ENCODE measurements at places on chromosomes 3 and 15.

- no peak for DNase-seq
Observed at GRCh38 chr3:184498986-184499606, 62.5 kb upstream of the EPHB3 start.

- DNase-seq: no peak
Observed at GRCh38 chr15:82871358-82871757, 61.9 kb downstream of the WHAMM start.

GRCh38 chr3:4782095-4782494 lies 197.1 kb upstream of the BHLHE40 start:
- no peak for DNase-seq

DNA sequence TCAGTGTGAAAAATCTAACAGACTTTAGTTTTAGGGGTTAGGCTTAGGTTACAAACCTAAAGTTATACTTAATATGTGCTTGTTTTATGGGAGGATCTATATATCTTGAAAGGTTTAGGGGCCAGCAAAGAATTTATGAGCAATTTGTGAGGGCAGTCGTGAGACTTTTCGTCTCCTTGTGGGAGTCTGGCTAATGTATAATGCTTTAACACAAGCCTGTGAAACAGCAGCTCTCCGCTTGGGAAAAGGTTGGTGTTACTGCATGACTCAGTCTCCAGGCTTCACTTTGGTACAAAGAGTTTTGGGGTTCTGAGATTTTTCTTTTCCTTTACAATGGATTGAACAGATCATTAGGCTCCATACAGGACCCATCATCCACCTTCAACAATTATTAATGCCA lies 79.0 kb upstream of the MFGE8 start:
- no peak for DNase-seq

- no peak for DNase-seq
Observed at GRCh38 chr15:100131321-100132224, 210.2 kb downstream of the ADAMTS17 start.

- no peak for DNase-seq
Observed at GRCh38 chr3:117035745-117036144, 326.2 kb downstream of the TUSC7 start.

DNA sequence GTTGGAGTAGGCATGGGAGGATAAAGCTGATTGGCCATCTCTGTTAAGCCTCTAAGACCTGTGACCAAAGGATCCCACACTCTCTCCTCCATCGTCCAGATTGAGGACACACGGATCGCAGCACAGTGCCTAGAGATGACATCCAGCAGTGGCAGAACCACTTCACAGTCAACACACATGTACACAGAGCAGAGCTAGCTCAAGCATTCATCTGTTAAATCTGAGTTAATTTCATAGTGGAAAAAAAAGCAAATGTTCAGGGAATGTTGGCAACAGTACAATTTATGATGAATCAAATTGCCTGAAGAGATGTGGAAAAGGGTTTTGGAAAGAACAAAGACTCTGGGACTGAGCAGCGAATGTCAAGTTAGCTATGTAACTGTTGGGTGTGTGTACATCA lies 108.1 kb upstream of the PLAAT1 start:
- DNase-seq: no peak

DNA sequence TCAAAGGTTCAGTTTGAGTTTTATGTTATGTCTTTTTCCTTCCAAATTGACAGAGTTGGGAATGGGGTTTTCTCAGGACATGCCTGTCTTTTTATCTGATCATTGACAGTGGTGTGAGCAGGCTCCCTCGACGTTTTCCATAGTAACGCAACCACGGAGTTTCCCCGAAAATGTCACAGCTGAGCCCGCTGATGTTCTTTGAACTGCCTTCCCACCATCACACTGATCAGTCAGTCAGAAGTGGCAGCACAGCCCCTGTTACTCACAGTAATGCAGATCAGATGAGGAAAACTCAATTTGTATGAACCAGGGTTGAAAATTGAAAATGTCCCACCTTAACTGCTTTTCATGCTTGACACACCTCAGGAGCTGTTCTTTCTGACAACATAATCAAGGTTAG lies 210.4 kb downstream of the NECTIN3 start:
- no peak for DNase-seq

DNA sequence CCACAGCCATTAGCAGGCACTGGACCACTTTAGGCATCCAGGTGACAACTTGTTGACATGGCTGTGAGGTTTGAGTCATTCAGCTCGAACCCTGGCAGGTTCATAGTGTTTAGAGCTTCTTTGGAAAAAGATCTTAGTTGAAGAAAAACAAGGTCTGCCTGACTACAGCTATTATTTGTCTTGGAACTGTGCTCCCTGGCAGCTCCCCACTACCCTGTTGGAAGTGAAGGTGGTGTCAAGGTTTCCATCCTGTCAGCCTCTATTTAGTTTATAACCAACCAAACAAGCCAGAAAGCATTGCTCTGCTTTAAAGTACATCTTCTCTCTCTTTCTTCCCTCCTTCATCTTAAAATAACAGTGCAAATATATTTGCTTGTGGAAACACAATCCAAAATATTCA lies 56.8 kb downstream of the KAT2B start:
- DNase-seq: no peak

- DNase-seq: no peak
Observed at GRCh38 chr15:92244703-92245102, 149.0 kb upstream of the ST8SIA2 start.

DNA sequence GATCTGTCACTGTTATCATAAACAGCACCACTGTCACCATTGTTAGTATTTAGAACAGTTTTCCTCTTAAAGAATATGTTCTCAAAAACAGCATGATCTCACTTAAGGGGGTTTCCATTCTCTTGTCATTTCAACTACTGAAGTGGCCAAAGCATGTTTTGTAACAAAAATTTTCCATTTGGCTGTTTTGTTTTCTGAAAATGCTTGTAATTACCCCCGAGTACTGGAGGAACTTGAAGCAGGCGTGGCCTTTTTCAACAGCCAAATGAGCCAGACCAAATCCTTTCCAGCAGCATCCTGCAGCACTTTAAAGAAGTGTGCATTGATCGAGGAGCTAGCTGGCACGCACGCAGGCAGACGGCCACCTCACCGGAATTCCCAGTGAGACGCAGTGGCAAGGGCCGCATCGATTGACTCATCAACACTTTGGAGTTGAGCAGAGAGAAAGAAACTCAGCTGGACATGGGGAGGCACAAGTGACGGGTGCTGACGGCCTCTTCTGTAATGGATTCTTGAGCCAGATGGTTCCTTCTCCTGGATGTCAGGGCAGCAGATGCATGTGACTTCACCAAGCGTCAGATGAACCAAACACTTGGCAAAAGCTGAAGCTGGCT lies 234.3 kb upstream of the IGF1R start:
- no peak for DNase-seq

DNA sequence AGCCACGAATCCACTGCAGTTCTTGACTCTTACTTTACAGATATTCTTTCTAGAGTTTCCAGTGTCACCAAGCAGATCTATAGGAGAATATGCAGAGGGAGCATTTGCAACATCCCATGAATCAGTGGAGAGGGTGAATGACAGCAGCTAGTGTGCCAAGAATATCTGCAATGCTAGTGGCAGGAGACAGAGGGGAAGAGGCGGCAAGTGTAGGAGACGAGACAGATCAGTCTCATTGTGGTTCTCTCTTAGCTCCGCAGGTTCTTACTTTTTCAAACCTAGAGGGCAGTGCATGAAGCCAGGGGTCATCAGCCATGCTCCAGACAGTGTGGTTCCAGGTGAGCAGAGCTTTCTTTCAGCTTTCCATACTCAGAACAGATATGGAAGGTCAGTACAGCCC lies 744 bp downstream of the ZNF619 start:
- DNase-seq: no peak

DNA sequence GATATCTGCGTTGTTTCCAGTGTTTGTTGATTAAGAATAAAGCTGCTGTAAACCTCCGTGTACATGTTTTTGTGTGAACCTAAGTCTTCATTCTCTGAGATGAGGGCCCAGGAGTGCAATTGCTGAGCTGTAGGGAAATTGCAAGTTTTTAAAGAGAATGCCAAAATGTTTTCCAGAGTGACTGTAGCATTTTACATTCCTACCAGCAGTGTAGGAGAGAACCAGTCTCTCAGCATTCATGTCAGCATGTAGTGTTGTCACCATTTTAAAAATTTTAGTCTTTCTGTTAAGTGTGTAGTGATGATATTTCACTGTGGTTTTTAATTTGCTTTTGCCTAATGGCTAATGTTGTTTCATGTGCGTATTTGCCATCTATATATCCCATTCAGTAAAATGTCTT lies 3.4 kb upstream of the MGLL start:
- DNase-seq: no peak

GRCh38 chr15:60685346-60685937 lies 206.5 kb upstream of the ICE2 start:
- DNase-seq: no peak

DNA sequence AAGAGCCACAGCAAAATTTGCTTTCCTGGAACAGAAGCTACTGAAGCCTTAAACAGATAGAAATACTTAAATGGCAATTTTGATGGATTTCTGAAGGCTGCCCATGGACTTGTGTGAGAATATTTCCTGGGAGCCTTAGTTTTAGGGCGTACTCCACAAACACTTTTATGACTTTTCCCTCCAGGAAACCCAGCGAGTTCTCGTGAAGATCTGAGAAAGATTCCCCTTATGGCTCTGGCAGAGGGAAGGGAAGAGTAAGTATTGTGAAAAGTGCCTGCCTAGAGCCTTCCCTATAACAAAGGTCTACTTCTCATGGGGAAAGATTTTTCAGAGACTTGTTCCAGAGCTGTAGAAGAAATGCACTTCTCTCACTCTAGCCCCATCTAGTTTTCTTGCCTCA lies 31.1 kb upstream of the TRAT1 start:
- DNase-seq: no peak

- DNase-seq: no peak
Observed at GRCh38 chr3:98791341-98792325, 28.5 kb downstream of the ST3GAL6 start.

DNA sequence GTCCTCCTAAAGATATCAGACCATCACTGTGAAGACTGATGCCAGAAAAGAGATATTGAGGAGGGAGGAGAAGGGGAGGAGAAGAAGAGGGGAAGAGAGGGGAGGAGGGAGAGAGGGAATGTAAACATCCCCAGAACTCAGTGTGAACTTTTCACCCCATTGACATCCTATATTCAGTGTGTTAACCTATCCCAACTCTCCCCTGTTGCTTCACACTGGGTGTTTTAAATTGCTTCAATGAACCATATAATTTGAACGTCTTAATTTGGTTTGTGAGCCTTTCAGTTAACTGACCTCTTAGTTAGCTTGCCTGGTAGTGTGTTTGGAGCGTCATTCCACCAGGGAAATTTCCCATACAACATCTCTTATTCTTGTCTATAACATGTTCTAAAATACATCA lies 29.8 kb upstream of the PTPRG start:
- no peak for DNase-seq

GRCh38 chr3:111733154-111733553 lies 125.9 kb upstream of the PHLDB2 start:
- DNase-seq: no peak

- DNase-seq: no peak
Observed at GRCh38 chr3:134535186-134535970, 49.5 kb downstream of the CEP63 start.

- DNase-seq: no peak
Observed at GRCh38 chr3:21524133-21524532, 226.9 kb downstream of the ZNF385D start.

GRCh38 chr3:97970956-97971620 lies 1.1 kb downstream of the RIOX2 start:
- DNase-seq: no peak

DNA sequence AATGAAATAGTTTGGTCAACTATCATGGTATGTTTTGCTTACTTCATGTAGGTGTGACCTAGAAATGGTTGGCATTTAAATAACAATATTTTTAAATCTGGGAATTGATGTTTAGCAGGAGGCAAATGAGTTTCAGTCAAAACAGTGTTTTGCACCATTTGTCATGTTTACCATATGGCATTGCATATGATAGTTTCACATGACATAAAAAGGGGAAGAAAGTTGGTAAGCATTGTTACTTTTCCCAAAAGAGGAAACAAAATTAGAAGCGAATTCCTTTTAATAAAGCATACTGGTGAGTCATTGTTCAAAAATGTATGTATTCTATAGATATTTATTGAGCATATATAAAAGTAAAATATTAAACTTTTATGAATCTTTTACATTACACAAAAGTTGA lies 2.3 kb downstream of the RNF13 start:
- DNase-seq: no peak

GRCh38 chr15:67296188-67296587 lies 41.6 kb downstream of the IQCH start:
- DNase-seq: no peak

- no peak for DNase-seq
Observed at GRCh38 chr3:59327376-59327808, 277.6 kb upstream of the CFAP20DC start.

DNA sequence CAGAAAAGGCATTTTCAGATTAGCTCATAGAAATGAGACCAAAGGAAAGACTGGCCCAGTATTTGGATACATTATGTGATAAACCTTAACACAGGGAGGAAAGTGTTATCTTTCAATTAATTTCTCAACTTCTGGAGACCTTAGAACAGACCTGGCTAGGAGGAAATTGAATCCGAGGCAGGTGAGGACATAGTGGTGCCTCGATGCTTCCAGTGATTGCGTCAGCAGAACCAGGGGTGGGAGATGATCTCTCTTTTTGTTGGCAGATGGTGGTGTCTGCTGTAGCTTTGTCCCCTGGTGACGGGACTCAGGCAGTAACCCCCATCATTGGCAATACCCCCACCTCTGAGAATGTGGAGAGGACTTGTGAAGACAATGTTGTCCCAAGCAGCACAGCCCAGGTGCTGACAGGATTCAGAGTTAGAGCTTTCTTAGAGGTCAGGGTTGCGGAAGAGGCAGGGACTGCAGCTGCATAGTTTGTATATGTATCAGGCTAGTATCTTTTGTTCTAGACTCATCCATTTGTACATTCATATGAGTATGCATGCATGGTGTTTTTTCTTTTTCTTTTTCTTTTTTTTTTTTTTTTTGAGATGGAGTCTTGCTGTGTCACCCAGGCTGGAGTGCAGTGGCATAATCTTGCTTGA lies 27.9 kb upstream of the MUC20 start:
- DNase-seq: no peak

DNA sequence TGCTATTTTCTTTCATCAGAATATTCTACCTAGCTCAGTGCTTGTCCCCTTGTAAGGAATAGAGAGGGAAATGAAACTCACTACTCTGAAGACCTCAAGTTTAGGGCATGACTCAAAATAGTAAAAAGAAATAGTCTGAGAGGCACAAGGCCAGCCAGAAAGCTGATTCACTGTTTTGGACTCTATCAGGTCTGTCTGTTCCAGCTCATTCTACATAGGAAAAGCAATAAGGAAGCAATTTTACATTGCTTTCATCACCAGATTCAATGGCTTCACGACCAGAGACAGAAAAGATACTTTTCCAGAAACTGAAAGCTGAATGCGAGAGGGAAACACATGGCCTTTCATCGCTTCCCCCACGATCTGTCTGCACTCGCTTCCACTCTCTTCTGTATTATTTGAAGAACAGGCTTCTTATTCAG lies 276.0 kb downstream of the GBE1 start:
- no peak for DNase-seq

GRCh38 chr3:69319652-69320051 lies 66.2 kb downstream of the FRMD4B start:
- no peak for DNase-seq

DNA sequence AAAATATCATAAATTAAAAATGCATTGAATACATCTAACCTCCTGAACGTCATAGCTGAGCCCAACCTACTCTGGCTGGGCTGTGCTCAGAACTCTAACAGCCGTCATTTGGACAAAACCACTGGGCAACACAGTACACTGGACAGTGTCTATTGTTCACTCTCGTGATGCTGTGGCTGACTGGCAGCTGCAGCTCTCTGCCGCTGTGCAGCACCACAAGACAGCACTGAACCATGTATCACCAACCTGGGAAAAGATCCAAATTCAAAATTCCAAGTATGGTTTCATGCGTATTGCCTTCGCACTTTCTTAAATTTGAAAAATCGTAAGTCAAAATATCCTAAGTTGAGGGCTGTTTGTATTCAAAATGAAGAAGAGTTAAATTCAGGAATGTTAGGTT lies 145.1 kb upstream of the CNTN4 start:
- DNase-seq: no peak
